ENCODE measurements at places on chromosomes 16 and 17.

- DNase-seq = no peak
Observed at GRCh38 chr16:50208460-50208931, 55.4 kb downstream of the TENT4B start.

DNA sequence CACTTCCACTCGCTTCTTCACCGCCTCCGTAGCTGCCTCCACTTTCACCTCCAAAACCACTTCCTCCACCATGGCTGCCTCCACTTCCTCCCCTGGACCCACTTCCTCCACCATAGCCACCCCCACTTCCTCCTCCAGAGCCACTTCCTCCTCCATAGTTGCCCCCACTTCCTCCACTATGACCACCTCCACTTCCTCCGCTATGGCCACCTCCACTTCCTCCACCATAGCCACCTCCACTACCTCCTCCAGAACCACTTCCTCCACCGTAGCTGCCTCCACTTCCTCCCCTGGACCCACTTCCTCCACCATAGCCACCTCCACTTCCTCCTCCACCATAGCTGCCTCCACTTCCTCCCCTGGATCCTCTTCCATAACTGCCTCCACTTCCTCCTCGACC lies 4.5 kb downstream of the KRT9 start:
- DNase-seq = no peak

- no peak for DNase-seq
Observed at GRCh38 chr16:84541999-84542817, 37.7 kb upstream of the MEAK7 start.

DNA sequence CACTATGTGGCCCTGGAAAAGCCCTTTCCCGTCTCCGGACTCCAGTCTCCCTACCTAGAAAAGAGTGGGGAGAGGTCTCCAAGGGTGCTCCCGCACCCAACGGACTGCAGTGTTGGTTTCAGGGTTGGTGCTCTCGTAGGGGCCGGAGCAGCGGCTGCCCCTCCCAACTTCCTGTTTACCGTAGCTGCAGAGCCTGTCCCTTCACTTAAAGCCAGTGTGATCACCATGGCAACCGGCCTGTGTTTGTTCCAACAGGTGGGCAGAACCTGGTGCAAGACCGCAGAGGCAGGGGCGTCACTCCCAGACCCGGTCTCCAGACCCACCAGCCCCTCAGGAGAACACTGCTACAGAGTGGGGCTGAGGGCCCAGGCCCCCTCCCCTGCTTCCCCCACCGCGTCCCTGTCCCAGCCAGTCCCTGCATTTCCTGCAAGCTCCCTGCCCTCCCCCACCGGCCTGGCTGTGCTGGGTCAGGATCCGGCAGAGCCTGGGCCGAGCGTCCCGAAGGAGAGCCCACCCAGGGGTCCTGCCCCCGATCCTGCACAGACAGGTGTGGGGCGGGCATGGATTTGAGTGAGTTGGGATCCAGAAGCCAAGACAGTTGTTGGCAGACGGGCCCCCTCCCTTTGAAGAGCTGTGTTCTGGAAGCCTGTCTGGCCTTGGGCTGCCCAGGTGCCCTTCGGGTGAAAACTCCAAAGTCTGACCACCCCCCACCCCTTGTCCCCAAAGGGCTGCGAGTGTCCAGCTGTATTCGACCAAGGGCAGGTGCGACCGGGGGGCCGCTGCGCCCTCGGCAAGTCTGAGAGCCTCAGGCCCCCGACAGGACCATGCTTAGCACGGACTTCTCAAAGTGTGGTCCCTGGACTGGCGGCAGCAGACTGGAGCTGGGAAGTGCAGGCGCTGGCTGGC lies 1.5 kb upstream of the BAIAP3 start:
- peak; percentile 58 for DNase-seq

- no peak for DNase-seq
Observed at GRCh38 chr16:10033556-10033955, 148.7 kb downstream of the GRIN2A start.

GRCh38 chr17:57875290-57876022 lies 25.6 kb upstream of the MRPS23 start:
- DNase-seq = no peak

DNA sequence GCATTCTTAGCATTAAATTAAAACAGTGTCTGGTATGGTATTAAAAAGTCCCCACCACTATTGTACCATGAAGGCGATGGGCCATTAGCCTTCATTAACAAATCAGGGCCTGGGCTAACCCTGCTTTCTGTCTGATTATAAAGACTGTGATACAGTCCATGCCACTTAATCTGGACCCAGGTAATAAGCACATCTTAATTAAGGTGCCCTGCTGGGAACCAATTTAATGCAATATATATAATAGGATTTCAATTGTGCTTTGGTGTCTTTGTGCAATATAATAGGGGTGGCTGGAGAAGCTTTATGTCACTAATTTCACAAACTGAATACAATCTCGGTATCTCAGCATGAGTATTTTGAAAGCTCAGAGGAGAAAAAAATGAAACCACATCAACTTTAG lies 64.4 kb upstream of the CDH8 start:
- DNase-seq = no peak

DNA sequence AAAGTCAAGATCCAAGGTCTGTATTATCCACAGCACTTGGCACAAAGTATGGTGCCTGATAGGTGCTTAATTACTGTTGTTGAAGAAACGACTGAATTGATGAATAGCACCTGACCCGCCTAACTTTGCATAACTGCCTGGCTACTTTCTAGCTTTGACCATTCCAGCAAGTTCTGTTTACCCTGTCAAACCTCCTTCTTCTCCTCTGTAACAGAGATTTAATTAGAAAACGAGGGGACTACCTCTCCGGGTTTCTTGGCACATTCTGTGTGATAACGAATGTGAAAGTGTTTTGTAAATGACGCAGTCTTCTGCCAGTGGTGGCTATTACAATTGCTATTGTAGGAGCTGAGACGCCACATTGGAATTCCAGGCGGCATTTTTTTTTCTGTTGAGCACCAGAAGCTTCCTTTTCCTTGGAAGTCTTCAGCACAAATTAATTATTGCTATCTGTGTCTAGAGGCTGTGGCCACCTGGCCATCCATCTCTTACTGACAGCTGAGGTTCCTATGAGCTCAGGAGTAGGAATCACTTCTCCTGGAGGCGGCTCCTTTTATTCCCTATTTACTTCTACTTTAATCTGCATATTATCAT lies 522.9 kb downstream of the HS3ST4 start:
- DNase-seq = no peak

DNA sequence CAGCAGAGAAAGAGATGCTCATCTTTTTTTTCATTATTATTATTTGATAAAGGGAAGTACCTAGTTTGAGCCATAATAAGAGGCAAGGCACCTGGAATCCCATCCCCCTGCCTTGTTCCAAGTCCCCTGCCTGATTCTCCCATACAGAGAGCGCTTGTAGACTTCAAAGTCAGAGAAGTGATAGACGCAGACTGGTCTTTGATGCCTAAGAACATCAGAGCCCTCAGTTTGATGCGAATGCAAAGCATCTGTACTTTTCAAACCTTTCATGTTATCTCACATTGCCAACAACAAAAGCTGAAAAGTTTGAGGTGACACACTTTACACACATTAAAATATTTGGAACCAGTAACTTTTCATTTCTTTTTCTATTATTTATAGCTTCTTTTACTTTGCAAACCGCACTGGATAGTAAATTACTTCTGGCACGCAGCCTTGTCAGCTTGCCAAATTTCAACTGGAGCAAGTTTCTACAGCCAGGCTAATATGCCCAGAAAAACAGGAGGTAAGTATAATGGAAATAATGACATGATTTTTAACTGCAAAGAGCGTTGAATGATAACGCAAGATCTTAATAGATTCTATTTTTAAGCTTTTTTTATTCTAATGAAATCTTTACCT lies 5.9 kb upstream of the UTP6 start:
- DNase-seq = no peak

- DNase-seq = no peak
Observed at GRCh38 chr17:44343510-44344209, 1.4 kb upstream of the GRN start.

GRCh38 chr16:83113811-83114210 lies 487.0 kb downstream of the CDH13 start:
- DNase-seq = no peak

DNA sequence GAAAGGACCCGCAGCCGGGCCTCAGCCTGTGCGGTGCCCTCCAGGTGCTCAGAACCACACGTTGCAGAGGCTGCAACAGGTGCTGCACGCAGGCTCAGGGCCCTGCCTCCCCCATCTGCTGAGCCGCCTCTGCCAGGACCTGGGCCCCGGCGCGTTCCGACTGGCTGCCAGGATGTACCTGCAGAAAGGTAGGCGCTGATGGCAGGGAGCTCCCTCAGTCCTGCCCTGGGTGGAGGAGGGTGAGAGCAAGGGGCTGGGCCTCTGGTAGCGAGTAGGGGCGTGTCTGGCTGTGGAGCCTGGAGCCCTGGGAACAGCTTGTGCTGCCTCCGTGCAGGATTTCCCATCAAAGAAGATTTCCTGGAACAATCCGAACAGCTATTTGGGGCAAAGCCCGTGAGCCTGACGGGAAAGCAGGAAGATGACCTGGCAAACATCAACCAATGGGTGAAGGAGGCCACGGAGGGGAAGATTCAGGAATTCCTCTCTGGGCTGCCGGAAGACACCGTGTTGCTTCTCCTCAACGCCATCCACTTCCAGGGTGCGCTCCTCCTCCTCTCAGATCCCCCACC lies 4.4 kb downstream of the SERPINF2 start:
- DNase-seq = no peak

- DNase-seq = no peak
Observed at GRCh38 chr17:44848961-44849489, 1.3 kb downstream of the HIGD1B start.

DNA sequence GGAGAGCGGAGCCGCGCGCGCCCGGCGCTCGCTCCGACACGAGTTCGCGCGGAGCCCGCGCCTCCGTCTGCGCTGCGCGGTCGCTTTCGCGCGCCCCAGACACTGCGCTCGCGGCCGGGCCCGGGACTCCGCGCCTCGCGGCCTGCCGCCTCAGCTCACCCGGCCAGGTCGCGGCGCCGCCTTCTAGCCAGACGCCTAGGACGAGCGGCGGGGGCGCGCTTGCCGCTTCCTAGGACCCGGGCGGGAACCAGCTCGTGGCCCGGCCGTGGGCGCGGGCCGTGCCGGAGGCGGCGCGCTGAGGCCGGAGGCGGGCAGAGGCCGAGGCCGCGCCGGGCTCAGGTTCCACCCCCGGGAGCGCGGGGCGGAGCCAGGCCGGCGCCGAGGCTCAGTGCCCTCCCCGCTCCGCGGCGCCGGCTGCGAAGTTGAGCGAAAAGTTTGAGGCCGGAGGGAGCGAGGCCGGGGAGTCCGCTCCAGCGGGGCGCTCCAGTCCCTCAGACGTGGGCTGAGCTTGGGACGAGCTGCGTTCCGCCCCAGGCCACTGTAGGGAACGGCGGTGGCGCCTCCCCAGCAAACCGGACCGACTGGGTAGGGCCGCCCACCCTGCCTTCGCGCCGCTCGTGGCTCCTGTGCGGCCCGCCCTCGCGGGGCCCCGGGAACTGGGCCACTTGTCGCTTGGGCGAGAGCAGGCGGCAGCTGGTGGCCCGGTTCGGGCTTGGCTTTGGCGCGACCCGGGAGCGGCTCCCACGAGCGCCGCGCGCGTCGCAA lies at the start of gene SPHK1:
Gene SPHK1, plus strand, starts transcription at position 388 of the 765 bp plus-strand sequence. CDS start 1,036 bp downstream, outside the sequence.
- DNase-seq = peak; percentile 84

- DNase-seq = no peak
Observed at GRCh38 chr17:64077379-64077778, 52.6 kb downstream of the ERN1 start.

DNA sequence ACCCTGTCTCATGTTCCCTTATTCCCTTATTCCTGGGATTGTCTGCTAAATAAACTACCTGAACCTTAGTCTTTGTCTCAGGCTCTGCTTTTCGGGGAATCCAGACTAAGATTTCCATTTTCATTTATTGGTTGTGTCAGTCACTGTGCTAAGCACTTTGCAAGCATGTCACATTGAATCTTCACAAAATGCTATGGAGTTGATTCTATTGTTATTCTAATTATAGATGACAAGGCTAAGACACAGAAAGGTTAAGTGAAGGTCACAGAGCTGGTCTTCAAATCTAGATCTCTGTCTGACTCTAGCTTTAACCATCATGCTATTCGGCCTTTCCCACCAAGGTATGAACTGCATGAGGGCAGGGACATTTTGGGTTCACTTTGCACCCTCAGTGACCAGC lies 13.4 kb upstream of the CES5A start:
- no peak for DNase-seq

DNA sequence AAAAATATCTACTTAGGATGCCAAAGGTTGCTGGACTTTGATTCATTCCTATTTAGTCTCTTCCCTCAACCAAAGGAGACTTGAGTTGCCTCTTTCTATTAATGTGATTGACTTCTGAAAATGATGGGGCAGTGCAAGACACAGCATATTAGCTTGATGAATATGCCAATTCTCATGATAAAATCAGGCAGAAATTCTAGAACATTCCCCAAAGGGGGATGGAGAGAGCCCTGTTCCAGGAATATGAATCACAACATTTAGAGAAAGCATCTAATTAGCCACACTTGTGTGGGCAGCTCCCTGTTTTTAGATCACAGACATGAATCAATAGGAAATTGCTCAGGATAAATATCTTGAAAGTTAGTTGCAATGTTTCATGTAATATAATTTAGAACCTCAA lies 584.0 kb upstream of the CDH8 start:
- no peak for DNase-seq

DNA sequence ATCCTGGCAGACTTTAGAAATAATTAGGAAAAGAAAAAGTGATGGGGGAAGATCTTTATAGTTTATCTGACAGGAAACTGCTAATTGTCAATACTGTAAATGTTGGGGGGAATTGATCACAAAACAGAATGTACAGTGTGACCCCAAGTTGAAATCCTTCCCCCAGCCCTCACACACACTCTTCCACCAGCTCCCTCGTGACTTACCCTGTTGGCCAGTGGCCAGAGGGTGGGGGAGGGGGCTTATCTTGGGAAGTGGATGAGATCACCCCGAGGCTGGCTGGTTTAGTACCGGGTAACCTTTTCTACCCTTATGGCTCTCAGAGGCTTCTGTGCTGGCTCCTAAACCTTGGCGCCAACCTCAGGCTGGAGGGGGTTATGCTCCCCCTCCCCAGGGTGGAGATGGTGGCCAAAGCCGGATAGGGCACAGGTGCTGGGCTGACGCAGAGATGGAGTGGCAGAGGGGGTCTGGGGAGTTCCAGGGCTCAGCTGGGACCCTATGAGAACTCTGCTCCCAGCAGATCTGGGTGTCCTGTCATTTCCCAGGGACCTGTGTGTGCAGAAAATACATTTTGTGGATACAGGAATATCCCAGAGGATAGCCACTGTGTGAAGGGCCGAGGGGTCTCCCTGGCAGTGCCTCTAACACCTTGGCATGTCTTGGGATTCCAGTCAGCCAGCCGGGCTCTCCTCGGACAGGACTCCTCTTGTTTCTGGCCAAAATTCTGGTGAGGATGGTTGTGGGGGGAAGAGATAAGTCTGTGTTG lies 18.6 kb downstream of the CDH16 start:
- no peak for DNase-seq

DNA sequence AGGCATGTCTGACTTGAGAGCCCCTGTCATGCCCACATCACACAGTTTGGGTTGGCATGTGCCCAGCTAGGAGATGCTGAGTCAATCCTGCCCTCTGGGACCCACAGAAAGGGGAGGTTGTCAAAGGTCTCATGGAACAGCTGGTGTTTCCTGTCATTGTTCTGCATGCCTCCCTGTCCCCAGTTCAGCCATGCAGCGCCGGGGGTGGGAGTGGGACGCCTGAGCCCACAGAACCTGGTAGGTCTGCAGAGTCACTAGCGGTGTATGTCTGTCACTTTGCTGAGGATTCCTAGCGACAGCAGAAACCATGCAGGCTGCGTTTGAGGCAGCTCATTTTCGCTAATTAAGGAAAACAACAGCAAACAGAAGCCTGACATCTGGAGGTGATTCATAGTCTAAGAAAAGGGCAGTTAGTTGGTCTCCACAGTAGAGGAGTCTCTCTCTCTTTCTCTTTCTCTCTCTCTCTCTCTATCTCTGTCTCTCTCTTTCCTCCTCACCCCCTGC lies 19.6 kb upstream of the CCL1 start:
- peak; percentile 73 for DNase-seq

GRCh38 chr16:26051063-26051462 lies 359.3 kb downstream of the HS3ST4 start:
- DNase-seq = no peak
